ENCODE measurements at places on chromosomes 1 and 21.

DNA sequence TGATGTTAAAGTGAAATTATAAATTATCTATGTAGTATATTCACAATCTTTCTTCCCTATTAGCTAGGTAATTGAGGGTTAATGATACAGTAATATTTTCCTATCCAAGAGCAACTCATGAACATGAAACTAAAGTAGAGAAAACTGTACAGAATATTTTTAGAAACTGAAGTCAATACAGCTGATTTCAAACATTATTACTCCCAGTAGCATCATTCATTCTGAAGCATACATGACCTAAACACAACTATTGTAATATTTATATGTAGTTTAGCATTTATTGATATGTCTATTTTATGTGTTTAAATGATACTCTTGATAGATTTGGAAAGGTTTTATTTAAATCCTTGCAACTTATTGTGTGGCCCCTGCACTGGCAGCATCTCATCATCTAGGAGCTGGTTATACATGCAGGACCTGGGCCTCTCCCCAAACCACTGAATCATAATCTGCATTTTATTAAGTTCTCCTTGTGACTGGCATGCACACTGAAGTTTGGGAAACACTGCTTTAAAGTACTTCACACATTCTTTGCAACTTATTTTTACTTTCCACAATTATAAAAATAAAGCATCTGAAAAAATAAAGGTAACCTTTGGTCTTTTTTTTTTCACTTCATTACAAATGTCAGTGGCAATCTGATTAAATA lies 199.9 kb downstream of the LRRC40 start:
- DNase-seq, result no peak

DNA sequence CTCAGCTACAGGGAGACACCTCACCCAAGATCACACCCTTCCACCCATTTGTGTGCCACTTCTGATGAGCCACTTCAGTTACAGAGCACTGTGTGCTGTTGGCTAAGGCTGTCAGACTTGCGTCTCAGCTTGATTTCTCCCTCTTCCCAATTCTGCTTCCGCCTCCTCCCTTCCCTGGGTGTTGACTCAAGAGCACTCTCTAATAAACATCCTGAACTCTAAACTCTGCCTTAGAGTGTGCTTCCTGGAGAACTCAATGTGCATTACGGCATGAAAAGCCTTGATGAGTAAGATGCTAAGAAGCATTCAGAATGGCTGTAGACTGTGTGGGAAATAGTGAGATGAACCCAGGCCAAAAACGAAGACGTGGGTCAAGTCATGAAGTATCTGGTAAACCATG lies 54.9 kb upstream of the S1PR1 start:
- DNase-seq, result no peak

DNA sequence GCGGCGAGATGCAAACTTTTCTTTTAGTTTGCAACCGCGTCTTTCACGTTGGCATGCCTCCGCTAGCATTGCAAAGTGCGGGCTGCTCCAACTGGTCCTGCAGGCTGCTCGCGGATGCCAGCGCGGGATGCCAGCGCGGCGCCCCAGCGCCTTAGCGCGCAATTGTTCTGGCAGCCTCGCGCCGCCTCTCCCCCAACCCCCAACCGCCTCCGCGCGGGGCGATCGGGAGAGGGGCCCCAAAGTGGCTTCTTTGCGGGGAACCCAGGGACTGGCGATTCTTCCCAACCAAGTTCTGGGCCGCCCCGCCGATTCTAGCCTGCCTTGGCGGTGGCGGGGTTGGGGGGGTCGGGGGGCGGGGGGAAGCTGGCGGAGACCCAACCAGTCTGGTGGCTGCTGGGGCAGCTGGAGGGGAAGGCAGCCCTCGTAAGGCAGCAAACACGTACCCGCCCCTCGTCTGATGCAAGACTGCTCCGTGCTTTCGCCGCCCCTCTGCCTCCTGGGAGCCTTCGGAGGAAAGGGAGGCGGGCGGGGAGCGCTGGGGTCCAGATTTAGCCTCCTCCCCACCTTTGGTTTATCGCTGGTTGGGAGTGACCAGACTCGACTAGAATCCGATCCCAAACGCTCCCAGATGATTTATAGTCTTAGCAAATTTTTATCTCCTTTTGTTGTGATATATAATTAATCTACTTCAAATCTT lies 756 bp downstream of the PHGDH start:
- DNase-seq, result peak; percentile 76

GRCh38 chr1:19852036-19852435 lies 30.2 kb upstream of the OTUD3 start:
- no peak for DNase-seq

DNA sequence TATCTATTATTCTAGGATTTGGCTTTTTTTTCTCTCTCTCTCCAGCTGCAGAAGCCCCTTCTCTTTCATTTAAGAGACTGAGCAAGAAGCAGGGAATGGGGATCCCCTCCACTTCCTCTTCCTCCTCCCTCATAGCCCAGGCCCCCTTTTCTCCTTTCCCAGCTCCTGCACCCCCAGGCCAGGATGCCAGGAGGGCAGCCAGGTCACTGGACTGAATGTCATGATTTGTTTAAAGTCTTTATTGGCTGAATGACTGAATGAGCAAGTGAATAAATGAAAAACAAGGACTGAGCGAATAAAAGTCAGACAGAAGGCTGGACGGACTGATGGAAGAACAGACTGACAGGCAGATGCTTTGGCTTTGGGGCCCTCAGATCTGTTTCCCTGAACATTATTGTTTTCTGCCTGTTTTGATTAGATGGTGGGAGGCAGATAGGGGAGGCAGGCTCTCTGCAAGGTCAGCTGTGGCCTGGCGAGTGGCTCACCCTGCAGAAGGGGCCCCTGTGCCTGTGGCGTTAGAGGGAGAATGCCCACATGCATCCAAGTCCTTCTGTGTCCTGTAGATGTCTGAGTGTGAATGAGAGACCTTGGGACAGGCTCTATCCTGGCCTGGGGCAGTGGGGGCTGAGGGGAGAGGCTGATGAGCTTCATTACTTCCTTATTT lies 20.3 kb upstream of the ADGRB2 start:
- no peak for DNase-seq

GRCh38 chr21:35120631-35121180 lies 71.6 kb upstream of the RUNX1 start:
- peak; percentile 96 for DNase-seq

GRCh38 chr1:155063550-155064110 lies at the start of gene EFNA4:
Gene EFNA4, plus strand, starts transcription at chr1:155063740. Its CDS starts 84 bp downstream, at chr1:155063824.
- DNase-seq, result peak; percentile 57

- no peak for DNase-seq
These were observed 38.8 kb upstream of the HAO2 start for GRCh38 chr1:119329541-119330461.

GRCh38 chr21:42809577-42810475 lies 69.5 kb downstream of the WDR4 start:
- DNase-seq, result no peak

GRCh38 chr1:97412166-97412565 lies 508.7 kb downstream of the DPYD start:
- no peak for DNase-seq

- DNase-seq, result no peak
These were observed 17.5 kb downstream of the CCT3 start for GRCh38 chr1:156320560-156320959.

DNA sequence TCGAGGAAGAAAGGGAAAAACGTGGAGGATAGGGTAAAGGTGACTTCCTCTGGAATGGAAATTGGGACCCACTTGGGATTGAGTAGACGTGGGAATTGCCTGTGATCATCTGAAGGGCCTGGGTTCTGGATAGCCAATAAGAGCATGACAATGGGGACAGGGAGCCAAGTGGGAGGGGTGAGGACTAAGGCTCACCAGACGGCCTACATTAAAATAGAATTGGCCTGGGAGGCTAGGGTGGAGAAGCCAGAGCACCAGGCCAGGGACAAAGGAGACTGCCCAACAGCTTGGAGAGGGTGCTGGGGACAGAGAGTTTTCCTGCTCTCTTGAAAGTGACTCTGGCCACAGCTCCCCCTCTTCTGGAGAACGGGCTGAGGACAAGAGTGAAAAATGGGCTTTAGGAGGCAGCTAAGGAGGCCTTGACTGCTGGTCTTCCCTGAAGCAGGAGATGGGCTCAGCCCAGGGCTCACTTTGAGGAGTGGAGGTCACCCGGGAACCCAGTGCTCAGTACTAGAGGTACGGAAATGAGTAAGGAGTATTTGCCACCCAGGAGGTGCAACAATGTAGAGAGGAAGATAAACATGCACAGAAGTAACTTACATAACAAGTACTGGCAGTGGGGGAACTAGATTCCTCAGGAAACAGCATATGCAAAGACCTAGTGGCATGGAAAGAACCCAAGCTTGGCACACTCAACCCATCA lies 18.8 kb downstream of the INKA2 start:
- DNase-seq, result no peak

DNA sequence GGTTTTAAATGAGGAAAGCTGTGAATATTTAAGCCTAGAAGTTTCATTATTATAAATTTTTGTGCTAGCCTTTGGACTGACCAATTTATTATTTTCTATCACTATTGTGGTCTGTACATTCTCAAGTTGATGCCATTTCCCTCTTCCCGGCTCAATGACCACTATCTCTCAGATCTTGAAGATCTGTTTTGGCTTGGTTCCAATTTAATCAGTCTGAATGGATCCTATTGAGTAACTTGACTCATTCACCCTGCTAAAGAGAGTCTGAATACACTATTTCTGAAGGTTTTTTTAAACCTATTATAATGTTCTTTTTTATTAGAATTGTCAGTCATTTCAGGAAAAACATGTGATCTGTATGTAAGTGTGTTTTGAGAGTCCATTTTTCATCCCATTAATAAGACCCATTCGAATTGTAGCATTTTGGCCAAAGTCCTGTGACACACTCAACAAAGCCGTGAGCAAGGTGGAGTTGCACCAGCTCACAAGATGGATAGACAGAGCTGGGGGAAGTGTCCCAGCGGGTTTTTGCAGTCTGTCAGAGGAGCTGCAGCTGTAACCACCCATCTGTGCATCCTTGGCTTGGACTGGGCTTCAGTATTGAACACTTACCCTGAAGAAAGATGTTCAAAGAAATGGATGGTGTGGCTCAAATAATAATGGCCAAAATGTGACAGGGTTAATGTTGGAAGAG lies 145.6 kb downstream of the NFIA start:
- DNase-seq, result no peak

DNA sequence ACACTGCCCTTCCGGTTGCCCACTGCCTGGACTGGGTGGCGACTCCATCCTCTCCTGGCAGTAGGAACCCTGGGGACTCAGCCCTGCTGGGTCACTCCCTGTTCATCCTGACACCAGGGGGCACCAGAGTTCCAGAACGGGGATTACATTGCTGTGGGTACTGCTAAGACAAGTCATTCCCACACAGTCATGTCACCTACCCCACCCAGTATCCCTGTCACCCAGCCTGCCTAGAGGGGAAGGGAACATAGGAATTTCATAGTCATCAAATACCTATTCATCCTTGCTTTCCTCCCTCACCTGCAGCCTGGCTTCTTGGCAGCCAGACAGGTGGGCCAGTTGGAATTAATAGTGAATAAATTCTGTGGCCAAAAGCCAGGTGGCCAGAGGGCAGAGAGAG lies 9.8 kb upstream of the SFN start:
- DNase-seq, result peak; percentile 71
